ENCODE measurements at places on chromosomes 6 and 20. TPM values are rescaled to one million over a fixed set of nuclear protein-coding genes. Genes with fewer than 3 reads are reported as not detected.

FKBP5 gene
- 65.0 TPM for total RNA-seq

RIPOR2 gene
- 0.26 TPM for total RNA-seq

SLC12A5 gene
- 15.3 TPM for total RNA-seq

WFDC10B gene
- not detected for total RNA-seq

ZNFX1 gene
- total RNA-seq, result 26.7 TPM

BPI gene
- total RNA-seq, result not detected

CDSN gene
- not detected for total RNA-seq

UBE2C gene
- total RNA-seq, result 281 TPM

LCA5 gene
- total RNA-seq, result 1.3 TPM

ESR1 gene
- total RNA-seq, result not detected

TCF15 gene
- total RNA-seq, result not detected

GPR63 gene
- total RNA-seq, result 0.26 TPM

RBM24 gene
- 10.3 TPM for total RNA-seq

TRIM15 gene
- not detected for total RNA-seq

NRN1 gene
- 1.0 TPM for total RNA-seq

SRMS gene
- 0.18 TPM for total RNA-seq

TRIM39 gene
- total RNA-seq, result 8.3 TPM

DYNLT2 gene
- 0.81 TPM for total RNA-seq

MYL9 gene
- 29.0 TPM for total RNA-seq

WFDC13 gene
- total RNA-seq, result not detected

BMP7 gene
- 0.13 TPM for total RNA-seq

KIF6 gene
- 0.11 TPM for total RNA-seq

RAD21L1 gene
- not detected for total RNA-seq

KCNK16 gene
- not detected for total RNA-seq

AURKA gene
- 98.8 TPM for total RNA-seq

OXT gene
- total RNA-seq, result not detected

DST gene
- total RNA-seq, result 59.9 TPM
